ENCODE measurements at places on chromosomes 7 and 10.

DNA sequence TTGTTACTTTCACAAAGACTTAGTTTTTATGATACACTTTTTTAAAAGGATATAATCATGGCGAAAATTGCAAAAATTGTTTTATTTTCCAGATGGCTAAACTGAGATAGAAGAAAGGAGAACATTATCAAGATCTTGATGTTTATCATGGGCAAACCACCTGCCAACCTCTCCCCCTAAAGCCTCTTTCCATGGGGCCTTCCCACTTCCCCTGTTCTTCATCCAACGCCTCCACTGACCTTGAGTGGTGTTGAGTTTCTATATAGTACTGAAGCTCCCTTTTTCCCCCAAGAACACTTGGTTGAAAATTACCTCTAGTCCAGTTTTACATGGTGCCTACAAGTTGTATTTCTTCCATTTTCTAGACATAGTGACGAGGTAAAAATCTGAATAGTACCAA, 5.0 kb downstream of the CREB3L2 start:
- no peak for DNase-seq

- no peak for DNase-seq
These were observed 432.6 kb upstream of the KLF6 start for GRCh38 chr10:4217653-4218052.

GRCh38 chr10:71308985-71309384, 10.1 kb upstream of the SLC29A3 start:
- no peak for DNase-seq

- no peak for DNase-seq
These were observed 425.5 kb downstream of the CNTNAP2 start for GRCh38 chr7:146542101-146542500.

DNA sequence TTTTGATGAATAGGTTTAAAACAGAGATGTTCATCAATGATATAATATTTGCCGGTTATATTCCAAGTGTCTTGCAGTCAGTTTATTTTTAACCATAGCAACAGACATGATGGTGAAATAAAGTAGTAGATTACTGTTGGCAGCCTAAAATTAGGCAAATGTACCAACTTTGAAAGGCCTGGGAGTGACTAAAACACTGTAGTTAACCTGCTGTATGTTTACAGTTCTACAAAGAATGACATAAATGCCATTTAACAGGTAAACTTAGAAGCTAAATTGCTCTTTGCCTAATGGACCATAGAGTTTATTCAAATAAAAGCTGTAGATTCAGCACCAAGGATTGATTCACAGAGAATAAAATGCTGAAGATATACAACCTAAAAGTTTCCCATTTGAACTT, 64.1 kb downstream of the PHTF2 start:
- no peak for DNase-seq

DNA sequence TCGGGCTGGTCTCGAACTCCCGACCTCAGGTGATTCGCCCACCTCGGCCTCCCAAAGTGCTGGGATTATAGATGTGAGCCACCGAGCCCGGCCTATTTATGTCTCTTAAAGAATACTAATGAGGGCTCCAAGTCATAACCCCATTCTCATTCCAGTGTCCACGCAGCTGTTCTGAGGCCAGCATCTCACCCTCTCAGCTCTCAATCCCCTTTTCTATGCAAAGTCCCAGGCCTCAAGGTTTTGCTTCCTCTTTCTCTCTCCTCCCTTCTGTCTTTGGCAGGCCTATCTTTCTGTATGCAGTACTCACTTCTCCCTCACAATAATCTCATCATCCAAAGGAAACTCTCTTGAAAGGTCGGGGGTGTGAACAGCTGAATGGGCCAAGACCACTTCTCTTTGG, 28.0 kb upstream of the VSIR start:
- DNase-seq, result no peak

- DNase-seq, result no peak
These were observed 10.5 kb upstream of the KCP start for GRCh38 chr7:128920913-128921582.

DNA sequence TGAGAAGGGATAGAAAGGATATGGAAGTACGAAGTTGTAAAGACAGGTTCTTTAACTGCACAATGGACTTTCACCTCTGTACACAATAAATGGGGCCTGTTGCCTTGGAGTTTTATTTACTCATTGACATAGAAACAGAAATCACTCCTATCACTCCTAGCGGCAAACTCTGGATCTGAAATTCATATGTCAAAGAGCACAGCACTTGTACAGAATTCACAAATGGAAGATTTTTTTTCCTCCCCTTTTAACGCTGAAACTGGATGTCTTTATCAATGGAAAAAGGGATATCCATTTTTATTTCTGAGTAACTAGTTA, 18.2 kb downstream of the NT5C3A start:
- no peak for DNase-seq

All from thoracic aorta (tissue), 2 donors.